Activated naive CD4-positive, alpha-beta T cell treated with anti-CD3 and anti-CD28 coated beads, Interleukin-2, amount 10 ng/mL, durations not matched to agents 7 days and 5 days (primary cell): ENCODE measurements at places on chromosomes 6 and 20.

DNA sequence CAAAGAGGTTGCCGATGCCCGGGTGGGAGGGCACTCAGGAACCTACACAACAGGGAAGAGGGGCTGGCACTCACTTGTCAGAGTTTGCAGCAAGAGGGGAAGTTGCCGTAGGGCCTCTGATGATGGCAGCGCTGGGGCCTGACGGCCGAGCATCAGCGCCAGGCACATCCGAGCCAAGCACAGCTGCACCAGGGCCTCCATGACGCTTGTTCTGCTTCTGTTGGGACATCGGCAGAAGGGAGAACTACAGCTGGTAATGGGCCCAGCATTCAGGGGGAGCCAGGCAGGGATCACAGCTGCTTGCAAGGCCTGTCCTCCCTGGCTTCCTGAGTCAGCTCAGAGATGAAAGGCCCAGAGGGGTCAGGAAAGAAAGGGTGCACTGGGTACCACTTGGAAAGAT is 367.7 kb downstream of the CDH4 start:
- no peak overlapping the region for H3K4me3 ChIP-seq
- H3K36me3 ChIP-seq = no peaks in the 10 kb centered on the region
- no peak for DNase-seq
- H3K27ac ChIP-seq = no peak overlapping the region
- H3K4me1 ChIP-seq = no peaks in the 10 kb centered on the region

DNA sequence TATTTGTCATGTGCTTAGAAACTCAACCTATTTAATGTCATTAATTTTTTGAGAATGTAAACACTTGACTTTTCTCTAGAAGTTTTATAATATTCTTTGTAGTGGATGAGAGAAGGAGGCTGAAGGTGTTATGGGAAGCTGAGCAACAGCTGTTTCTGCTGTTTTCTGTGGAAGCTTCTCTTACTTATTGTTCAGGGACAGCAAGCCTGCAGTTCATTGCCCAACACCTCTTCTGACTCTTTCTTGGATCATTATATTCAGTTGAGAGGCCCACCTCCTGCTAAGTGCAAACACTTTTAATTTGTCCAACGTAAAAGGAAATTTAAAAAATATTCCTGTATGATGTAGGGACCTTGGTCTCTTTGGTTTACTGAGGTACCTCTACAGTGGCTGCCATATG is 12.0 kb upstream of the ADGRF4 start:
- H3K4me3 ChIP-seq = no peak overlapping the region
- H3K27ac ChIP-seq = no peak overlapping the region
- H3K36me3 ChIP-seq = no peaks in the 10 kb centered on the region

DNA sequence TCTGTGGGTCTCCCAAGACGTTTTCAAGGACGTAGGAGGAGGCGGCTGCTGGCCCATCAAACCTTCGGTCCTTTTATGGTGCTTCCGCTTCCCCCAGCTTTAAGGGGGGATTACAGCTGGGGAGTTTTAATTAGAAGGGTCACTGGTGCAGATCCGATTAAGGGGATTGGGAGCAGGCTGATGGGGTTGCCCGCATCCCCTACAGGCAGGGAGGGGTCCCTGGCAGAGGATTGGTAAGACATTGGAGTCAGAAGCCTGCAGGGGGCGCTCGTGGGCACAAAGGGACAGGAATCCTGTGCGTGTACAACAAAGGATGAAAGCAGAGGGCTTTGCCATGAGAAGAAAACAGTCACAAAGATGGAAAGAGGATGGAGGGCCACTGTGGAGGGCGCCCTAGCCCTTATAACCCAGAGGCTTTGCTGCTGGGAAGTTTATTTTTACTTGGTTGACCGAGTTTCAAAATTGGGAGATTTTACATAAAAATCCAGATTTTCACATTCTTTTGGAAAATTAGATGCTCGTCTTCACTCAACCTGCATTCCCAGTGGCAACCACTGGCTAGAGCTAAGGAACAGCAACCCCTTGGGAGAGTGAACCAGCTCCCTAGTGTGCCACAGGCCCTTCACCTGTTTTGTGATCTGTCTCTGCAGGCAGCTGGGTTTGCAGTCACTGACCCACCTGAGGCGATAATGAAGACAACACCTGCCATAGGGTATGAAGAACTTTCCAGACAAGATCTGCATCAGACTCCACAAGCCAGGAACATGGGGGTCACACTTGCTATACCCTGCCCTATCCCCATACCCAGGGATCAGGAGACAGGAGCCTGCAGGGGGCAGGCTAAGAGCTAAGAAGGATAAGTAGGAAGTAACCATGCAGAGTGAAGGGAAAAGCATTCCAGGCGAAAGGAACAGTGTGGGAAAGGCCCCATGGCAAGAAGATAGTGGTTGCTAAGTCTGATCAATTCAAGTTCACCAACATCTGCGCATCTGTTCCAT is 97.7 kb downstream of the KCNB1 start:
- no peak overlapping the region for H3K4me3 ChIP-seq
- no peaks in the 10 kb centered on the region for H3K36me3 ChIP-seq
- no peaks in the 10 kb centered on the region for H3K4me1 ChIP-seq
- DNase-seq = peak; percentile 80

GRCh38 chr20:59063358-59064213 is 21.0 kb upstream of the PRELID3B start:
- no peaks in the 10 kb centered on the region for H3K36me3 ChIP-seq
- no peak overlapping the region for H3K4me3 ChIP-seq
- DNase-seq = no peak
- no peaks in the 10 kb centered on the region for H3K4me1 ChIP-seq

- H3K4me3 ChIP-seq = no peak overlapping the region
- H3K36me3 ChIP-seq = peaks cover 48% of the 10 kb centered on the region
- H3K27me3 ChIP-seq = no peaks in the 10 kb centered on the region
- H3K4me1 ChIP-seq = peaks cover 24% of the 10 kb centered on the region
- DNase-seq = no peak
- H3K27ac ChIP-seq = peak overlapping the region; percentile 70
Measured at GRCh38 chr6:30200551-30201281, 12.5 kb downstream of the TRIM26 start.

- H3K4me3 ChIP-seq = no peak overlapping the region
- H3K36me3 ChIP-seq = no peaks in the 10 kb centered on the region
- peaks cover 10% of the 10 kb centered on the region for H3K4me1 ChIP-seq
- no peak overlapping the region for H3K27ac ChIP-seq
Measured at GRCh38 chr6:155219299-155219698, 44.5 kb upstream of the CLDN20 start.

GRCh38 chr20:42974347-42974746 is 215.4 kb downstream of the PTPRT start:
- H3K4me1 ChIP-seq = no peaks in the 10 kb centered on the region
- no peaks in the 10 kb centered on the region for H3K36me3 ChIP-seq
- H3K27me3 ChIP-seq = no peaks in the 10 kb centered on the region
- DNase-seq = no peak
- H3K27ac ChIP-seq = no peak overlapping the region

DNA sequence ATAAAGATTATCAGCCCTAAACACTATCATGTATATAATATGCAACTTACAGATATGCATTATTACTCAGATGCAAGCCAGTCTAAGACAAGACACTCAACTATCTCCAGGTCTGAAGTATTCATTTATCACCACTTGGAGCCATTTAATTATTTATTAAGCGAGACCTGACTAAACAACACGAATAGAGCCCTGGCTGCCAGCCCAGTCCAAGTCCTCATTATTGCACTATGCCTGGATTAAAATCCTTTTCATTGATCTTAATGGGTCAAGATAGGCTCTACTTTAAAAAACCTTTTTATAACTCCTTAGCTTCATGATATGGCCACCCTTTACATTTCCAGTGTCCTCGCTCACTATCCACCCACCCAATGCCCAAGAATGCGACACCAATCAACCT is 183.1 kb upstream of the MARCKS start:
- no peak overlapping the region for H3K27ac ChIP-seq
- H3K4me3 ChIP-seq = no peak overlapping the region
- H3K27me3 ChIP-seq = no peaks in the 10 kb centered on the region

DNA sequence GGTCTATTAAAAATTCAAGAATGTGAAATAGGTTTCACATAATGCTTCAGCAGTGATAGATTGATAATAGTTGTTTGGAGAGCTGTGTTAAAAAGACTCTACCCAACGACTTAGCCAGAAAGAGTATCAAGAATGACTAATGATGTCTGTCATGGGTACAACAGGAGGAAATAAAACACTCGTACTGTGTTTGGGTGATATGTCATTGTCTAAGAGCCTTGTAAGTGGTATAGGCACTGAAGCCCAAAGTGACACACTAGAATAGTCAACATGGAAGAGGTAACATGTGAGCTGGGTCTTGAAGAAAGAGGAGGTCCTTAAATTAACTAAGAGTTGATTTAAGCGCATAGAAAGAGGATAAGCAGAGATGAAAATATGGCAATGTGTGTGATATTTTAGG is 471.8 kb upstream of the MAN1A1 start:
- H3K36me3 ChIP-seq = no peaks in the 10 kb centered on the region
- no peak overlapping the region for H3K27ac ChIP-seq
- H3K4me3 ChIP-seq = no peak overlapping the region

DNA sequence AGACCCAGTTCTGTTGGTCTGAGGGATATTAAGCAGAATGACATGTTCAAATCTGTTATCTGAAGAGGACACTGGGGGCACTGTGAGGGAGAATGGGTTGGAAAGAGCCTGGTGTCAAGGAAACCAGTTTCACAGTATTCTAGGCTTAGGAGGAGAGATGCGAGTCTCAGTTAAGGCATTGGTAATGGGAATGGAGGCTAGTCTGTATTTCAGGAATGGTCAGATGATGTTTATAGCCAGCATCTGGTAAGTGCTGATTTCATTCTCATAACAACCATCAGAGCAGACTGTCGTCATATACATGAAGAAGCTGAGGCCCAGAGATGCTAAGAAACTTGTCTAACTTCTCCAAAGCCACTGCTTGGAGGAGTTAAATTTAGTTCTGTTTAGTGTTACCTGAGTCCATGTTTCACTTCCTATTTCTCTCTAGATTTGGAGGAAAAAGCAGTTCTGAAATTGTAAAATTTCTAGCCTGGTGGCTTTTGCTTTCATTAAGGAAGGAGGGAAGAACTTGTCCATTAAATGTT is 242.0 kb downstream of the ARID1B start:
- H3K36me3 ChIP-seq = no peaks in the 10 kb centered on the region
- H3K27me3 ChIP-seq = no peaks in the 10 kb centered on the region
- peak overlapping the region; percentile 44 for H3K27ac ChIP-seq
- H3K4me1 ChIP-seq = peaks cover 42% of the 10 kb centered on the region
- no peak for DNase-seq

- H3K36me3 ChIP-seq = no peaks in the 10 kb centered on the region
- no peaks in the 10 kb centered on the region for H3K4me1 ChIP-seq
- no peak overlapping the region for H3K27ac ChIP-seq
- no peak overlapping the region for H3K4me3 ChIP-seq
- no peaks in the 10 kb centered on the region for H3K27me3 ChIP-seq
- DNase-seq = no peak
Measured at GRCh38 chr6:81172056-81172740, 580.3 kb downstream of the TENT5A start.

- H3K4me3 ChIP-seq = no peak overlapping the region
- no peaks in the 10 kb centered on the region for H3K36me3 ChIP-seq
- peak; percentile 75 for DNase-seq
- no peak overlapping the region for H3K27ac ChIP-seq
- H3K4me1 ChIP-seq = peaks cover 3% of the 10 kb centered on the region
- H3K27me3 ChIP-seq = peaks cover 55% of the 10 kb centered on the region
Measured at GRCh38 chr20:36439040-36439730, 102.1 kb upstream of the MYL9 start.

- no peaks in the 10 kb centered on the region for H3K27me3 ChIP-seq
- no peak overlapping the region for H3K4me3 ChIP-seq
- H3K36me3 ChIP-seq = no peaks in the 10 kb centered on the region
- no peaks in the 10 kb centered on the region for H3K4me1 ChIP-seq
- H3K27ac ChIP-seq = no peak overlapping the region
Measured at GRCh38 chr20:10897336-10897735, 223.5 kb upstream of the JAG1 start.

DNA sequence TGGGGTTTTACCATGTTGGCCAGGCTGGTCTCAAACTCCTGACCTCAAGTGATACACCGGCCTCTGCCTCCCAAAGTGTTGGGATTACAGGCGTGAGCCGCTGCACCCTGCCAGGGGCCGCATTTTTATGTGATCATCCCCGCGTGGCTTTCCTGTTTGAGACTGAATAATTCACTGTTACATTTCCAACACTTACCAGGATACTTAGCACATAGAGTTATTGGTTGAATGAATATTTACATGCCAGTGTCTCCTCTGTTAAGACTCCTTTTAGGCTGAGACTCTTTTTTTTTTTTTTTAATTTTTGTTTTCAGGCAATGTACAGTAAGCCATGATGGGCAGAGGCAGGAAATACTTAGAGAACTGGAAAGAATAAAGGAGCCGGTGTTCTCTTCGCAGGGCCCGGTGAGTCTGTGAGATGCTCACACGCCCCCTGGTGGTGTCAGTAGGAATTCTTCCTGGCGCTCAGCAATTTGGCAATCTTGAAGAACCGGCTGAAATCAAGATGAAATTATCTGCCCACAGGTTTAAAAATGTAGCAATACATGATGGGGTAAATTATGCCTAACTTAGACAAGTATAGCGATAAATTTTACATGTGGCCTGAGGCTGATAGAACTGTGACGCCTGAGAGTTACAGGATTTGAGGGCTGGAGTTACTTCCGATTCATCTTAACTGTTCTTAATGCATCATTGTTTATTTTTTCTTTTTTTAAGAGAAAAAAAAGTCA is 7.6 kb upstream of the RNF114 start:
- H3K36me3 ChIP-seq = no peaks in the 10 kb centered on the region
- peak overlapping the region; percentile 55 for H3K27ac ChIP-seq
- peaks cover 25% of the 10 kb centered on the region for H3K27me3 ChIP-seq
- H3K4me1 ChIP-seq = peaks cover 7% of the 10 kb centered on the region
- H3K4me3 ChIP-seq = no peak overlapping the region
- DNase-seq = peak; percentile 86

GRCh38 chr6:158933079-158933595 is 66.9 kb downstream of the RSPH3 start:
- no peak for DNase-seq
- peaks cover 1% of the 10 kb centered on the region for H3K36me3 ChIP-seq
- H3K27ac ChIP-seq = no peak overlapping the region
- H3K27me3 ChIP-seq = peaks cover 8% of the 10 kb centered on the region

GRCh38 chr6:85449818-85450759 is at the start of gene NT5E:
NT5E (plus strand) TSS chr6:85450083; CDS start chr6:85450140, 57 bp downstream.
- H3K27ac ChIP-seq = peak within 1 kb of the TSS; percentile 53
- no peaks in the 10 kb centered on the region for H3K36me3 ChIP-seq
- peaks cover 79% of the 10 kb centered on the region for H3K27me3 ChIP-seq

- no peaks in the 10 kb centered on the region for H3K4me1 ChIP-seq
- no peak overlapping the region for H3K4me3 ChIP-seq
- DNase-seq = no peak
- no peak overlapping the region for H3K27ac ChIP-seq
- H3K36me3 ChIP-seq = no peaks in the 10 kb centered on the region
Measured at GRCh38 chr6:104402572-104402971, 457.1 kb downstream of the HACE1 start.

DNA sequence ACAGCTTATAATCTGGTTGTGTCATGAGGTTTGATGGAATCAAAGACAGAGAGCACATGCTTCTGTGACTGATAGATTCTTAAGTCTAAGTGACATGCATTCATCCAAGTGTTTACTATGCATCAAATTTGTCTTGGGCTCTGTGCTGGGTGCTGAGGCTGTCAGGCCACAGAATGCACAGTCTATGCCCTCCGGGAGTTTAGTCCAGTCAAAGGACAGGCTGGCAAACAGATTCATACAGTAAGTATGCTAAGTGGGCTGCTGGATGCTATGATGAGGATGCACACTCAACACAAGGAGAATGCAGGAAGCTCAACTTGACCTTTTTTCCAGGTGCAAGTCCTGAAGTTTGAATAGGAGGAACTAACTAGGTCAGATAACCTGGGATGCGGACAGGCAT is 146.7 kb downstream of the UST start:
- no peaks in the 10 kb centered on the region for H3K4me1 ChIP-seq
- DNase-seq = no peak
- H3K27ac ChIP-seq = no peak overlapping the region
